Stimulated activated CD8-positive, alpha-beta memory T cell treated with anti-CD3 and anti-CD28 coated beads, Interleukin-4, amount 100 ng/mL, for 1 hour (primary cell): ENCODE measurements at places on chromosomes 13 and 19.

- DNase-seq = no peak
These were observed 577.2 kb downstream of the SLITRK5 start for GRCh38 chr13:88248393-88248792.

- DNase-seq = no peak
These were observed 164.7 kb downstream of the KATNAL1 start for GRCh38 chr13:30142486-30143211.

GRCh38 chr19:29171525-29171924 lies 41.4 kb downstream of the UQCRFS1 start:
- DNase-seq = no peak

GRCh38 chr13:108924541-108924940 lies 295.1 kb downstream of the MYO16 start:
- DNase-seq = no peak

- no peak for DNase-seq
These were observed at the start of gene SLC17A7 for GRCh38 chr19:49441210-49441959. Gene SLC17A7, minus strand, starts transcription at chr19:49441527. Its CDS starts 148 bp downstream, at chr19:49441379.

DNA sequence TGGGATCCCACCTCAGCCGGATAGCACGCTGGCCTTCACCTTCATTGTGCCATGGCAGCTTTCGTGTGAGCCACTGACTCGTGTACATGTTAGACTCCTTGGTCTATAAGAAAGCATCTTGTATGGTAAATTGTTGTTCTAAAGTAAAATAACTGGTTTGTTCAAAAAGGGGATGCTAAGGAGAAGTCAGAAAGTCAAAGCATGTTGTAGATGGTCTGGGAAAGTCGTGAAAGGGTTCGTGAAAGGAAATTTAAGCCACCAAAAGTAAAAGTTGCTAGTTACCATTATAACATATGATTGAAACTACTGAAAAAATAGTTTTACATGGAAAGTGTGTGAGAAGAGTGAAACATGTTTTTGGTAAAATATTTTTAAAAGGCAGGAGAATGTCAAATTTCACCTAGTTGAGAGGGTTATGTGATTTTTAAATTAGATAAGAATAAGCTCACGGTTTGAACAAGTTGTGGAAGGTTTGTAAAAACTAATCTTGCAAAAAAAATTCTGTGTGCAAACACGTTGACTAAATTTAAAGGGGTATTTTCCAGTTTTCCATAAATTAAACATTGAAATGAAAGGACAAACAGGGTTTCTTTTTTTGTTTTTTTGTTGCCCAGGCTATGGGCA lies 23.4 kb downstream of the DPRX start:
- no peak for DNase-seq

- no peak for DNase-seq
These were observed 107.1 kb upstream of the MIR17HG start for GRCh38 chr13:91240341-91240740.

DNA sequence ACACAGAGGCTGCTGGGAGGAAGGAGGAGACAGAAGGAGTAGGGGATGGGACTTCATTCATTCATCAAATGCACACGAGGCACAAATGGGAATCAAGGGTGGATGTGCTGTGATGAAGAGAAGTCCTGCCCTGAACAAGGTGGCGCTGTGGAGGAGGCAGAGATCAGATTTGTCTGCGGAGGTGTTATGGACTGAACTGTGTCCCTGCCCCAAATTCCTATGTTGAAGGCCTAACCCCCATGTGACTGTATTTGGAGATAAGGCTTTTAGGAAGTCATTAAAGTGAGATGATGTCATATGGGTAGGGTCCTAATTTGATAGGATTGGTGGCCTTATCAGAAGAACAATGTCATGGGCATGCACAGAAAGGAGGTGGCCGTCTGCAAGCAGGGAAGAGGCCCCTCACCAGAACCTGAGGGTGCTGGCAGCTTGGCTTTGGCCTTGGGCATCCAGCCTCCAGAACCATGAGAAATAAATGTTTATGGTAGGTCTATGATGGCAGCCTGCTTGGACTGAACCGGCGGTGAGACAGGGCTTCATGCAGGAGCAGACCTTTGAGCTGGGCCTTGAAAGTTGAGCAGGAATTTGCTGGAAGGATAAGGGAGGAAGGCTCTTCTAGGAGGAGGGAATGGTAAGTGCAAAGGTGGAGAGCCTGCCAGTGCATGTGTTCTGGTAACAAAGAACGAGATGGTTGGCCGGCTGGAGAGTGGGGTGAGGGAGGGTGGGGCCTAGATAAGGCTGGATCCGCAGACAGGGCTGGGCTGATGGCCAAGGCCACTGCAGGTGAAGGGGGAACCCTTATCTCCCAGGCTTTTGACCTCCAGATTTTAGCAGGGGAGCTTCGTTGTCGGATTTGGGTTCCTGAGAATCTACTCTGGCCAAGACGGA lies 2.7 kb upstream of the CEBPA start:
- no peak for DNase-seq

- no peak for DNase-seq
These were observed 926 bp downstream of the ZNF587 start for GRCh38 chr19:57850553-57851017.

GRCh38 chr19:16698914-16699313 lies 20.7 kb upstream of the NWD1 start:
- no peak for DNase-seq

DNA sequence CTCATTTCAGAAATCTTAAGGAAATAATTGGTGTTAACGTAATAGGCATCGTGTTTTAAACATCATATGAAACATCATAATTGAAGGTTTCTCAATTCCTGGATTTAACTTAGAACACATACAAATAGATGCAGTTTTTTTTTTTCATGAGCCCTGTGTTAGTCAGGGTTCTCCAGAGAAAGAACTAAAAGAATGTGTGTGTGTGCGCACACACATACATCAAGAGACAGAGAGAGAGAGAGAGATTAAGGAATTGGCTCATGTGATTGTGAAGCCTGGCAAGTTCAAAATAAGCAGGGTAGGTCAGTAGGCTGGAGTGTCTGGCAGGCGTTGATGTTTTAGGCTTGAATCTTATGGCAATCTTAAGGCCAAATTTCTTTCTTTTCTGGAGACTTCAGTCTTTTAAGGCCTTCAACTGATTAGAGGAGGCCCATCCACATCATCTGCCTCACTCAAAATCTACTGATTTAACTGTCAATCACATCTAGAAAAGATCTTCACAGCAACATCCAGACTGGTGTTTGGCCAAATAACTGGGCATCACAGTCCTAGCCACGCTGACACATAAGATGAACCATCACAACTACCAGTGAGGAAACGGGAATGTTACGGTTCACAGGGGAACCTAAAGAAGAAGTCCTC lies 25.2 kb downstream of the SPATA13 start:
- no peak for DNase-seq

GRCh38 chr19:23460656-23461055 lies 65.4 kb upstream of the ZNF91 start:
- DNase-seq = no peak

- DNase-seq = no peak
These were observed 3.4 kb downstream of the SLITRK1 start for GRCh38 chr13:83878691-83879430.

GRCh38 chr19:14649020-14649419 lies 25.6 kb downstream of the ADGRE3 start:
- no peak for DNase-seq

GRCh38 chr13:52161181-52161646 lies 1.8 kb upstream of the NEK3 start:
- no peak for DNase-seq

DNA sequence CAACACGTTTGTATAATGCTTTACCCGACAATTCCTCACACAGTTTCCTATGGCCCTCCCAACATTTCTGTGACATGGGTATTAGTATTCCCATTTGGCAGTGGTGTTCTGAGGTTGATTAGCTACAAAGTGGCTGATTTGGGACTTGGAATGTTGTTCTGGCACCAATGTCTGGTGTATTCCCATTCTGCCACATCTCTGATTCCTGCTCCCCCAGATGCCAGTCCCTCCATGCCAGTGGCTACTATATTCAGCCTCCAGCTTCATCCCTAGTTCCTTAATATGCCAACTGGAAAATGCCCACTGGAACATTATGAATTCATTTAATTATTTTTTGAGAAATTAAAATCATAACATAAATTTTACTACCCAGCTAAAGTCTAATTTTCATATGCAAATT lies 60.6 kb upstream of the NBEA start:
- DNase-seq = no peak

GRCh38 chr19:42424345-42424707 lies 2.9 kb downstream of the LIPE start:
- DNase-seq = no peak

DNA sequence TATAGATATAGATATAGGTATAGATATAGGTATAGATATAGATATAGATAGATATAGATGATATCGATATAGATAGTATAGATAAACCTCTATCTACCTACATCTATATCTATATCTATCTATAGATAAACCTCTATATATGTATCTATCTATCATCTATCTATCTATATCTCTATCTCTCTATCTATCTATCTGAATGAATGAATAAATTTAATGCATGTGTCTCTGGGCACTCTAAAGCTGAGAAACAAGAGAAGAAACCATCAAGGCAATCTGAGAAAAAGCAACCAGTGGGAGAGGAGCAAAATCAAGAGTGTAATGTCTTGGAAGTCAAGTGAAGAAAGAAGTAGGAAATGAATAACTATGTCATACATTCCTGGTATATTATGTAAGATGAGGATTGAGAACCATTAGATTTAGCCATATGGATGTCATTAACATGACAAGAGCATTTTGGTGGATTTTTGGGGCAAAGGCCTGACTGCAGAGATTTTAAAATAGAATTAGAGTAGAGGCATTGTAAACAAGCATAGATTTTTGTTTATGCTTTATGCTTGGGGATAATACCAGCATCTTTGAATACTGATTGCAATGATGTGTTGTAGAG lies 1262.7 kb upstream of the MIR17HG start:
- DNase-seq = no peak

DNA sequence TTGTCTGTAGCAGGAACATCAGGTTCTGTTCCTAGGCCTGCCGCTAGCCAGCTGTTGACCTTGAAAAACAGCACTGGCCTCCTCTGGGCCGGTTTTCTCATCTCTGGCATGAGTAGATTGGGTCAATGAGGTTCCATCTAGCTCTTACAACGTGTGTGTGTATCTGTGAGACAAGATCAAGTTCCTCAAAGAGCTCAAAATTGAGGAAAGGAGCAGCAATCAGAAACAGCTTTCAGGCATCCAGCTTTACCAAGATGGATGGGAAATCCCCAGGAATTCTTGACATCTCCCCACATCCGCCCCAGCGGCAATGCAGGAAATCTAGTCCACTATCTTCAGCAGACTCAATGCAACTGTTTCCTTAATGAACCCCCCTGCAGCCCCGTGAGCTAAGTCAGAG lies 4.9 kb downstream of the FLT1 start:
- DNase-seq = no peak

DNA sequence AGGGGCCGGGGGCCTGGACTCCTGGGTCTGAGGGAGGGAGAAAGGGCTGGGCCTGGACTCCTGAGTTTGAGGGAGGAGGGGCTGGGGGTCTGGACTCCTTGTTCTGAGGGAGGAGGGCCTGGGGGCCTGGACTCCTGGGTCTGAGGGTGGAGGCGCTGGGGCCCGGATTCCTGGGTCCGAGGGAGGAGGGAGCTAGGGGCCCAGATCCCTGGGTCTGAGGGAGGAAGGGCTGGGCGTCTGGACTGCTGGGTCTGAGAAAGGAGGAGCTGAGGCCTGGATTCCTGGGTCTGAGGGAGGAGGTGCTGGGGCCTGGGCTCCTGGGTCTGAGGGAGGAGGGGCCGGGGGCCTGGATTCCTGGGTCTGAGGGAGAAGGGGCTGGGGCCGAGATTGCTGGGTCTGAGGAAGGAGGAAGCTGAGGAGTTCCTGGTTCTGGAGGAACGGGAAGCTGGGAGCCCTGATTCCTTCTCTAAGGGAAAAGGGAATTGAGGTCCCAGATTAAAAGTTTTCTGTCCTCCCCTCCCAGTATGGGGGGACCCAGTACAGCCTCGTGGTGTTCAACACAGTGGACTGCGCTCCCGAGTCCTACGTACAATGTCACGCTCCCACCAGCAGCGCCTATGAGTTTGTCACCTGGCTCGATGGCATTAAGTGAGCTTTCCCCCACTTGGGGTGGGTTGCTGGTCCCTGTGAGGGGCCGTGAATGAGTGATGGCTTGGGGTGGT lies 721 bp downstream of the MED25 start:
- no peak for DNase-seq

GRCh38 chr19:10260141-10260584 lies 8.1 kb downstream of the MRPL4 start:
- no peak for DNase-seq

GRCh38 chr13:82688400-82688994 lies 1193.8 kb downstream of the SLITRK1 start:
- DNase-seq = no peak

DNA sequence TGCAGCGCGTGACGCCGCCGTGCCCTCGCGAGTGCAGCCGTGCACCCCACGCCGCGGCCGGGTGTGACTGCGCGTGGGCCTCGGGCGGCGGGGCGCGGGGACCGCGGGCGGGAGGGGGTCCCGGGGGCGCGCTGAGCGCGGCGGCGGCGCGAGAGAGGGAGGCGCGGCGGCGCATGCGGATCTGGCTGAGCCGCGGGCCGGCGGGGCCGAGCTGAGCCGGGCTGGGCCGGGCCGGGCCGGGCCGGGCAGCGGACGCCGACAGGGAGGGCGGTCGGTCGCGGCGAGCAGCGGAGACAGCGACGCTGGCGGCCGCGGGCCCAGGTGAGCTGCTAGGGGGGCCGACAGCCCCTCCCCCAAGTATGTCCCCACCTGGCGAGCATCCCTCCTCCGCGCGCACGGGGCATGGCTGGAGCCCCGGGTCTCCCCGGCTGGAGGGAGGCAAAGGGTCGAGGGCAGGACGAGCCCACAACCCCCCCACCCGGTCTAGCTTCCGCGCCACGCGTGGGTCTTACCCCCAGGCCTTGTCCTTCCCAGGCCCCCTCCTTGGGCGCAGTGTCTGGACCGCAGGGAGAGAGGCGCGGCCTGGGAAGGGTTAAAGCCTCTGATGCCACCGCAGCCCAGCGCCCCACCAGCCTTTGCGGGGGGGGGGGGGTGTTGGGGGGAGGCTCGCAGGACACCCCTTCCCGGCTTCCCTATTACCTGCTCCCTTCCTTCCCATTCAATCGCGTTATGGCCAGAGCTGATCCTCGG lies at the start of gene SPTBN4:
SPTBN4 (plus strand) TSS at position 17 of the 750 bp plus-strand sequence. CDS start 5,621 bp downstream, outside the sequence.
- DNase-seq = no peak

- DNase-seq = no peak
These were observed 2.3 kb downstream of the NCCRP1 start for GRCh38 chr19:39199025-39199424.

- DNase-seq = no peak
These were observed 1.1 kb downstream of the PLK5 start for GRCh38 chr19:1524972-1525325.
